ENCODE measurements at places on chromosomes 11 and 22. TPM values are rescaled to one million over a fixed set of nuclear protein-coding genes. Genes with fewer than 3 reads are reported as not detected.

GRCh38 chr11:70367071-70367470 is 31.3 kb upstream of the CTTN start:
- H3K27ac ChIP-seq: no peak overlapping the region
- H3K36me3 ChIP-seq: peaks cover 14% of the 10 kb centered on the region
- DNase-seq: no peak
- no peak overlapping the region for H3K4me3 ChIP-seq

Gene ADM2
- total RNA-seq: 10.2 TPM

Gene HEPN1
- not detected for total RNA-seq

GRCh38 chr11:30705913-30706675 is 119.9 kb upstream of the MPPED2 start:
- no peak for DNase-seq
- no peak overlapping the region for H3K4me3 ChIP-seq
- no peak overlapping the region for H3K27ac ChIP-seq
- H3K4me1 ChIP-seq: no peaks in the 10 kb centered on the region
- H3K27me3 ChIP-seq: no peaks in the 10 kb centered on the region

Gene PHF21B
- not detected for total RNA-seq

GRCh38 chr11:117989351-117990102 is 3.3 kb downstream of the IL10RA start:
- peaks cover 5% of the 10 kb centered on the region for H3K4me1 ChIP-seq
- no peak for DNase-seq

GRCh38 chr11:67671211-67671520 is 3.3 kb downstream of the ALDH3B2 start:
- peaks cover 21% of the 10 kb centered on the region for H3K4me1 ChIP-seq
- no peak for DNase-seq
- H3K27ac ChIP-seq: no peak overlapping the region
- no peak overlapping the region for H3K4me3 ChIP-seq
- H3K36me3 ChIP-seq: peaks cover 13% of the 10 kb centered on the region
- no peaks in the 10 kb centered on the region for H3K27me3 ChIP-seq

- H3K4me3 ChIP-seq: no peak overlapping the region
- peaks cover 18% of the 10 kb centered on the region for H3K27me3 ChIP-seq
- peaks cover 41% of the 10 kb centered on the region for H3K4me1 ChIP-seq
- peak; percentile 13 for DNase-seq
Measured at GRCh38 chr22:24506802-24507438, 11.8 kb downstream of the UPB1 start.

GRCh38 chr11:26575946-26576345 is 3.9 kb upstream of the MUC15 start:
- H3K4me3 ChIP-seq: no peak overlapping the region
- no peak overlapping the region for H3K27ac ChIP-seq
- DNase-seq: no peak
- H3K36me3 ChIP-seq: no peaks in the 10 kb centered on the region

DNA sequence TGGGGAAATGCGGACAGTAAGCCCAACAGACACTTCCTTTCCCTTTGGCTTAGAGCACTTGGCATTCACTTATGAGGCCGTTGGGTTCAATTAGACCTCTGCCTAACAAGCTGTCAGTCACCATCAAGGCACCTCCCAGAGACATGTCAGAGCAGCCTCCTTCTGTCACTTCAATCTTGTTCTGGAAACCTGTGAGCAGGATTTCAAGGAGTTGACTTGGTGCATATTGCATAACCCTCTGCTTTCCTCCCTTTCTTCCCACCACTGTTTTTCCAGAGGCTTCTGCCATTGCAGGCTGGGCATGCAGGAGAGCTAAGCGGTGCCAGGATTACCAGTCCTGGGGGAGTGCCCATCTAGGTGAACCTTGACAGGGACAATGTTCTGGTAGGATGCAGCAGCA is 484.2 kb upstream of the LRRC4C start:
- no peak overlapping the region for H3K27ac ChIP-seq
- H3K4me3 ChIP-seq: no peak overlapping the region
- no peaks in the 10 kb centered on the region for H3K27me3 ChIP-seq

DNA sequence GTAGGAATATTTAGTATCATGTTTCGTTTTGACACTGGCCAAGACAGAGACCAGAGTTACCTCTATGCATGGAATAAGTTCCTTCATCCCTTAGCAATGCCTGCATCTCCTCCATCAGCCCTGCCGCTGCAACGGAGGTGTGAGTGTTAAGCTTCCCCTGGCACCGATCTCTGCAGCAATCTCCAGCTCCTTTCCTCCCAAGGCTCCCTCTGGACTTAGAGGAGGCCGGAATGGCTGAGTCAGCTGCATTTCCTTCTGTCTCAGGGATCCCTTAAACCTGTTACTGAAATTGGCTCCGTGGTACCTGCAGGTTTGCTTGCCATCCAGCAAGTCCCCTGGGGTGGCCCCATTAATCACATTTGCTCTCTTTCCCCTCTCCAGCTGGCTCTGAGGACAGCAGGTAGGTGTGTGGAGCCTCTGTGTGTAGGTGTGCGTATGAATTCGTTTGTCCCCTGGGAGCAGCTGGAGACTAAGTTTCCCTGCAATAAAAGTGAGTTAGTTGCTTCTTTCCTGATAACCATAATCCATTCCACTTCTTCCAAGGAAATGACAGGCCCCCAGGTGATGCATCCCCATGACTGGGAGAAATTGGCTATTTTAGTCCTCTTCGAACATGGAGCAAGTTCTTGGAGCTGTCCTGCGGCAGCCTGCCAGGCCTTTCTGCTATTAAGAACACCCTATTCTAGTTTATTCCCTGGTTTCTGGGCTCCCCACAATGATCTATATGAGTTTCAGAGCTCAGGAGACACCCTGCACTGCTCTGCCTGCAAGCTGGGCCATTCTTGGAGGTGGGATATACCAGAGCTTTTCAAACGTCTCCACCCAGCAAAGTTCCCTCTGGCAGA is 457.2 kb upstream of the CADM1 start:
- DNase-seq: no peak
- no peak overlapping the region for H3K4me3 ChIP-seq
- H3K4me1 ChIP-seq: no peaks in the 10 kb centered on the region
- H3K36me3 ChIP-seq: no peaks in the 10 kb centered on the region

DNA sequence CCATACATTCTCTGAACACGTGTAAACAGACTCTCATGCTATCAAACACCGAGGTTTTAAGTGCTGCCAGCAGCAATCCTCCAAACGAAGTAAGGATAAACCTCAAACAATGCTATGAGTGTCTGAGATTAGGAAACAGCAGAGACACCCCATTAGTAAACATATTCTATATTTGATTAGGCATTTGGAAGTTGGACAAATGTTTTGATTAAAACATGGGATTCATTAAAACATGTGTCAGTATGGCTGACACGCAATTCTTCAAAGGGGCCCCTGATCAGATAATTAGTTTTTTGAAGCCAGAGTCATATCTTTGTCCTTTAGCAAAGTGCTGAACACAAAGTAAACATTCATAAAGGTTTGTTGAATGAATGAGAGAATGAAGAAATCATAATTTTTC is 33.2 kb upstream of the BLID start:
- H3K4me1 ChIP-seq: no peaks in the 10 kb centered on the region
- no peak overlapping the region for H3K27ac ChIP-seq
- no peak overlapping the region for H3K4me3 ChIP-seq
- DNase-seq: no peak

GRCh38 chr11:98003606-98004371 is 1017.0 kb upstream of the CNTN5 start:
- H3K4me3 ChIP-seq: no peak overlapping the region
- no peak overlapping the region for H3K27ac ChIP-seq
- no peaks in the 10 kb centered on the region for H3K36me3 ChIP-seq
- H3K4me1 ChIP-seq: no peaks in the 10 kb centered on the region
- no peak for DNase-seq

Gene C11orf86
- not detected for total RNA-seq

DNA sequence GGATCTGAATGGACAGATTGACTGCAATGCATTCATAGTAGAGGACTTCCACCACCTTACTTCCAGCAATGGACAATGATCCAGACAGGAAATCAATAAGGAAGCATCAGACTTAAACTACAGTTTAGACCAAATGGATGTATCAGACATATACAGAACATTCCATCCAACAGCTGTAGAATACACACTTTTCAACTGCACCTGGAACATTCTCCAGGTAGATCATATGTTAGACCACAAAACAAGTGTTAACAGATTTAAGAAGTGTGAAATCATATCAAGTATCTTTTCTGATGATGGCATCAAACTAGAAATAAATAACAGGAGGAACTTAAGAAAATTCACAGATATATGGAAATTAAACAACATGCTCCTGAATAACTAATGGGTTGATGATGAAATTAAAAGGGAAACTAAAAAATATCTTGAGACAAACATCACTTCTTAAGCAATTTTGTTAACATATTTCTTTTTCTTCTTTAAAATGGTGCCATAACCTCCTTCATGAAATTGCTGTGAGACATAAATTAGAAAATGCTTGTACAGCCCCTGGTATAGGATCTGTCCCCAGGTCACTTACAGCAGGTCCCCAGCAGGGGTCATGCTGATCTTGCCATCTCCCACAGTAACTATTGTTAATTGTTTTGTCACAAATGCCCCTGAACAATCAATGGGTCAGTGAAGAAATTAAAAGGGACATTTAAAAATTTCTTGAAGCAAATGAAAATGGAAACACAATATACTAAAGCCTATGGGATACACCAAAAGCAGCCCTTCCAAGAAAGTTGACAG is 100.0 kb upstream of the OR4B1 start:
- DNase-seq: peak; percentile 39
- no peaks in the 10 kb centered on the region for H3K27me3 ChIP-seq
- H3K27ac ChIP-seq: no peak overlapping the region
- H3K4me1 ChIP-seq: peaks cover 5% of the 10 kb centered on the region
- H3K4me3 ChIP-seq: no peak overlapping the region

DNA sequence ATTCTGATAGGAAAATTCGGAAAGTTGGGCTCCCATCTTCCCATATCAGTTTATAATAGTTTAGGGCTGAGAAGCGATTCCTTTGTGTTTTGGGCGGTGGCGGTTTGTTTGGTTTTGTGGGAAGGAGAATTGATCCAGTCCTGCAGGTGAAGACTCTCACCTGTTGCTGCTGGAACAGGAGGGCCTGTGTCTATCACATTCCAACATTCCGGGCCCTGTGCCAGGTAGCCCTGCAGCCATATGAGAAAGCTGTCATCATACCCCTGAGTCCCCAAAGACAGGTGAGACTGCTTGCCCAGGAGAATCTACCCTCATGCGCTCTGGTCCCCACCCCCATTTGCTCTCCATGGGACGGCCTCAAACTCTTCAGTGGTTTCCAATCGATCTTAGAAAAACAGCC is 62.1 kb downstream of the TRAF6 start:
- no peak overlapping the region for H3K4me3 ChIP-seq
- peaks cover 45% of the 10 kb centered on the region for H3K4me1 ChIP-seq
- peak; percentile 93 for DNase-seq
- no peak overlapping the region for H3K27ac ChIP-seq

- H3K4me1 ChIP-seq: no peaks in the 10 kb centered on the region
- DNase-seq: no peak
- H3K27ac ChIP-seq: no peak overlapping the region
- peaks cover 98% of the 10 kb centered on the region for H3K27me3 ChIP-seq
- no peak overlapping the region for H3K4me3 ChIP-seq
- H3K36me3 ChIP-seq: no peaks in the 10 kb centered on the region
Measured at GRCh38 chr11:45368697-45369096, 82.6 kb upstream of the SYT13 start.

- no peak overlapping the region for H3K4me3 ChIP-seq
- H3K27me3 ChIP-seq: peaks cover 13% of the 10 kb centered on the region
- H3K36me3 ChIP-seq: no peaks in the 10 kb centered on the region
- DNase-seq: no peak
Measured at GRCh38 chr11:30457087-30457486, 129.1 kb downstream of the MPPED2 start.

Gene PATE2
- total RNA-seq: not detected

DNA sequence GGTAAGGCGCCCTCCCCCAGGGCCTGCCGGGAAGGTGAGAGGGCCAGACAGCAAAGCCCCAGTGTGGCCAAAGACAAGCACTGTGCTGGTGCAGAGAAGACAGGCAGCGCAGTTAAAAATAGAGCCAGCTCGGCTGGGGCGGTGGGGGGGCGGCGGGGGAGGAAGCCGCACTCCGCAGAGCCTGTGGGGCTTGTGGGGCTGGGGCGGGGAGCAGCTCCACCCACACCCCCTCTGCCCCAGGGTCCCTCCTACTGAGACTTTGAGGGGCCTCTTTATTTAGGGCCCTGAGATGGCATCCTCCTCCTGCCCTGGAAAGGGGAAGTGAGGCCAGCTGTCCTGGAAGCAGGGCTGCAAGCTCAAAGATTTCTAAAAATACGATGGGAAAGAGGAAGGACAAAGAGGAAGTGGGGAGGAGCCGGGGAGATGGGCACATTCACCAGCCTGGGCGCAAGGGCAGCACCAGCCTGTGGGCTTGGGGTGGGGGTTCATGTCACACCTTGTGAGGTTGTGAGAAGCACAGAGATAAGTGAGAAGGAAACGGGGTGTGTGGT is 2.6 kb downstream of the CYTH4 start:
- H3K36me3 ChIP-seq: no peaks in the 10 kb centered on the region
- no peak for DNase-seq
- no peak overlapping the region for H3K4me3 ChIP-seq
- peaks cover 38% of the 10 kb centered on the region for H3K27me3 ChIP-seq

Gene OR51B5
- not detected for total RNA-seq

- peaks cover 25% of the 10 kb centered on the region for H3K36me3 ChIP-seq
- DNase-seq: peak; percentile 78
- no peak overlapping the region for H3K27ac ChIP-seq
- peaks cover 33% of the 10 kb centered on the region for H3K4me1 ChIP-seq
- H3K27me3 ChIP-seq: no peaks in the 10 kb centered on the region
Measured at GRCh38 chr11:72724851-72725723, 27.1 kb downstream of the ARAP1 start.

Gene MCAM
- 11.1 TPM for total RNA-seq

DNA sequence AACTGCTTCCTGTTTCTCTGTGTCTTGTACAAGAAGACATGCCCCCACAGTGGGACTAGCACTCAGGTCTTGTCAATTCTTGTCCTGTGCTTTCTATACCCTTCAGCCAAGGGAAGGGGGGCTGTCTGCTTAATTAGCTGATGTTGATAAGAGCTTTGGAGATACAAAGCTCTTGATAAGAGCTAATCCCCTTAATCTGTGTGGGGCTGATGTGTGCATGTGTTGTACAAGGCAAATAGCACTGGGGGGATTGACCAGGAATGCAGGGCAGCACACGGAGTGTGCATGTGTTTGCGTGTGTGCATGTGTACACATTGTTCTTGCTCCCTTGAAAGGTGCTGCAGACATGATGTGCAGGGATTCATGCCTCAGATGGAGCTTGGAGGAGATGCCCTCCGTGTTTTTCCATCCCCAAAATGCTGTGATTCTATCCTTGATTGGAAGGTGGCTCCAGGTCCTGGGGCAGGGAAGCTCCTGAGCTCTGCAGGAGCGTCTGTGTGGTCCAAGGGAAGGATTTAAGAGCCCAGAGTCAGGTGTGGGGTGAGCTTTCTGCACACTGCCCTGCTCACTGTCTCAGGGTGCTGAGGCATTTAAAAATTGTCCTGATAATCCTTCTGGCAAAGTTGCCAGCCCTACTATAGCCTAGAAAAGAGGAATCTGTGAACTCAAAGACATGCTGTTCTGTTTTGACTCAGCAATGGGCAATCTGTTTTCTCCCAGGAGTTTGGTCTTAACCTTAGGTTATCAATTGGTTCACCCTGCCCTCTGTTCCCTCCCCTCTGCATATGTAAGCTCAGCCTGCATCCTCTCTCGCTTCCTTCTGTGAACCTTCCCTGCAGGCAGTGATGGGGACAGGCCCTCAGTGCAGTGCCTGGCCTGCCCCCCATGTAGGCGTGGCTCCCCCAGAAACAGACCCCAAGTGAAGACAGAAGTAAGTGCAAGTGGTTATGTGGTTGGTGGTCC is 102.0 kb downstream of the GRIK4 start:
- H3K36me3 ChIP-seq: no peaks in the 10 kb centered on the region
- DNase-seq: no peak
- no peak overlapping the region for H3K4me3 ChIP-seq
- no peak overlapping the region for H3K27ac ChIP-seq
